ENCODE measurements at places on chromosomes 5 and 9.

GRCh38 chr5:157283434-157283833 is 17.5 kb downstream of the CYFIP2 start:
- DNase-seq, result no peak

- no peak for DNase-seq
These were observed 46.1 kb upstream of the CDKN2AIPNL start for GRCh38 chr5:134457801-134458200.

DNA sequence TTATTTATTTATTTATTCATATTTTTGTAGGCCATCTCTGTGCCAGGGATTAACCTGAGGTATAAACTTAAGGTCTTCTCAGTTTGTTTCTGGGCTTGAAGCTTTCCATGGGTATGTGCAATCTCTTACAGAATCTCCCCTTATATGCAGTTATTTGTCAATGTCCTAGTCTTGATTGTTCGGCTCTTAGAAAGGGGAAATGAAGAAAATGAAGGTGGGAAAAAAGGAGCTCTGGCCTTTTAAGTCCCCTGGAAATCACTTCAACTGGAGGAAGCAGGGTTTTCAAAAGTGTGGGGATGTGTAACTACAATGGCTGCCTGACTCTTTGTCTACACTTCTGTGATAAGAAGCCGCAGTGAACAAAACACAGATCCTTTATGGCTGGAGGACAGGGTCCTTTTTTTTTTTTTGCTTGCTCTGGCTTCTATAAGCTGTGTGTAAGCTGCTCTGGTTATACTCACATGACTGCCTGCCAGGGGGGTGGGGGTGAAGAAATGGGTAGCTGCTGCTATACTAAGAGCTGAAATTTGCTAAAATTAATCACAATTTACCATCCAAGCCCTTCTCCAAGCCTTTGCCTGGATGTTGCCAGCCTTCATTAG is 33.7 kb downstream of the CENPP start:
- DNase-seq, result no peak

DNA sequence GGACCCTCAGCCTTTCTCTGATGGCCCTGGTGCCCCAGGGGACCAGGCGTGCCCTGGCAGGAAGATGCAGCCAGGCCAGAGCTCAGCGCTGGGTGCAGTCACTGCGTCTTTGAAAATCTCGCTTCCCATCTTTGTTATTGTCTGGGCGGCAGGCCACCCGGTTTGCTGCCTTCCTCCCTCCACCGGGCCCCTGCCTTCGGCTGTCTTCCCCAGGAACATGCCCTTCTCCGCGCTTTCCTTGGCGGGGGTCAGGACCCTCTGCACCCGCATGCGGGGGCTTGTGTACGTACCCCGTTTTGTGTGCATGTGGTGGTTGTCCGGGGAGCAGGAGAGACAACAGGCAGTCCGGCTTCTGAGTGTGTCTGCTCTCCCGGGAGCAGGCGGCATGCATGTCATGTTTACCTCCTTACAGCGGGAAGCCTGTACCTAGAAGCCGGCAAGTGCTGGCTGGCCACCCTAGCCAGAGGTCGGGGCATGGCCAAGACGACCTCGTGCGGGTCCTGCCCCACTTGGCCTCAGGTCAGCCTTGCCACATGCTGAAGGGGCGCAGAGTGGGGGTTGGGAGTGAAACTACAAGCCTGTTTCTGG is 49.5 kb downstream of the DAB2IP start:
- no peak for DNase-seq

- no peak for DNase-seq
These were observed 512.2 kb upstream of the ZNF608 start for GRCh38 chr5:125258615-125259014.

- DNase-seq, result no peak
These were observed 119.8 kb downstream of the ENTREP1 start for GRCh38 chr9:69444791-69445190.

GRCh38 chr5:55232985-55233928 is at the start of gene CCNO:
Gene CCNO, minus strand, starts transcription at chr5:55233608. Its CDS starts 85 bp downstream, at chr5:55233523.
- DNase-seq, result peak; percentile 36

DNA sequence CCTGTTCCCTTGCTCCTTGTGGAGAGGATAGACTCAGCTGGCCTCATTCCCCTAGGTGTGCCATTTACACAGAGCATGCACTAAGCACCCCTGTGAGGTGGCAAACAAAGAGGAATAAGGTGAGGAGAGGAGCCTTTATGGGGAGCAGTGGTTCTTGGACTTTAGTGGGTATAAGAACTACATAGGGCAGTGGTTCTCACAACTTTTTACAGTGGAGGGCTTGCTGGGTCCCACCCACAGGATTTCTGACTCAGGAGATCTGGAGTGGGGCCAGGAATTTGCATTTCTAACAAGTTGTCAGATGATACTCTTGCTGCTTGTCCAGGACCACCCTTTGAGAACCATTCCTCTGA is 42.0 kb downstream of the CSF1R start:
- DNase-seq, result no peak

GRCh38 chr5:159422361-159422760 is 92.1 kb upstream of the IL12B start:
- DNase-seq, result no peak

- DNase-seq, result no peak
These were observed 603.6 kb upstream of the CLINT1 start for GRCh38 chr5:158462349-158463114.

DNA sequence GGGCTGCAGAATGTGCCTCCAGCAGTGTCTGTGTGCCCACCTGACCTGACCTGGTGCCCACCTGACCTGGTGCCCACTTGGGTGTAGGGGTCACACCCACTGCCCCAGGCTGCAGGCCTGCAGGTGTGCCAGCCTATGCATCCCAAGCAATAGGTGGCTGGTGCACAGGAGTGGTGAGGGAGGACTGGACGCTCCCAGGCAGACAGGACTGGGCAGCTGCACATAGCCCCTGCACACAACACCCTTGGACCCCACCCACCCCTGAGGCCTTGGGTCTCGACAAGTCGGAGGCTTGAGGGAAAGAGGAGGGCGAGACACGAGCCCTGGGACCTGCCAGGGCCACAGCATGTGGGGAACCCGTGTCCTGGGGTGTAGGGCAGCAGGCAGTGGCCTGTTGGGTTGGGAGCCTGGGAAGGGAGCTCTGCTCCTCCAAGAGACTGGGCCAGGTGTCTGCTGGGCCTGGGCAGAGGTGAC is 10.8 kb upstream of the NRARP start:
- no peak for DNase-seq

DNA sequence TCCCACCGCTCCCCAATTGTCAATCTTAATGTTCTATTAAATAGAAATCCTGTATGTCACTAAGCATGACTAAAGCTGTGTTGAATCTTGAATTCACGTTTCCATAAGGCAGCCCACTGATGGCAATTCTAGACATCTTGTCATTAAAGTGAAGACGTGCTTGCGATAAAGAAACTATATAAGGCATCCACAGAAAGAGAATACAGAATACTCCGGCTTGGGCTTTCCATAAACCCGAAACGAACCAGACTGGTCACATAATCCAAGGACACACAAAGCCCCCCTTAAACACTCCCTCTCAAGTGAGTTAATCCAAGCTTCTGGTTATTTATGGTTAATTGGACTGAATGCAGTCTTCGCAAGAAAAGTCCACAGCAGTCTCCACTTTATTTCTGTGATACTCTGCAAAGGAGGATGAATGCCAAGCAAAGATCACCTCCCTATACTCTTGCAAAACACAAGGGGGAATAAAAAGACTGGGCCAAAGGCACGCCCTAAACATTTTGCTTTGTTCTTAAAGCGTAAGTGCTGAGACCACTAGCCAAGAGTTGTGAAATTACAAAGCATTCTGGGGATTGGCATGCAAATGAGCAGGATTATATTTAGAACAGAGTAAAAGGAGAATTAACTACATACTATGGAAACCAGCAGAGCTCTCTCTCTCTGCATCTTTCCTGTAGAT is 54.7 kb downstream of the DPYSL3 start:
- no peak for DNase-seq

GRCh38 chr5:9339206-9339818 is 206.6 kb downstream of the SEMA5A start:
- no peak for DNase-seq

DNA sequence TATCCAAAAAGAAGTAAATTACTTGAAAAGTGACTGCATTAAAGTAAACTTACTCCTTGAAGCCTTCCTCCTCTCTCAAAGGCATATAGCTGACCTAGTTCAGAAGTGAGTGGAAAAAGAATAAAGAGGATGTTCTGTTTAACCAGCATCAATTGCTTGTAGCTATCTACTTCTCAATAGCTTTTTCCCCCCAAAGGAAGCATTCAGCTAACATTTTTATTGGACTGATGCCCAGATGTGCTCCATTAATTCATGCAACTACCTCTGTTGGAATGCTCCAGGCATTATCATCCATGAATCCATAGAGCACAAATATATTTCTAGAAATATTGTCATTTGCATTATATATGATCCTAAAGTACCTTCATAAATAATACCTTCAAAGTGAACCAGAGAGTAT is 132.8 kb downstream of the RASEF start:
- DNase-seq, result no peak

DNA sequence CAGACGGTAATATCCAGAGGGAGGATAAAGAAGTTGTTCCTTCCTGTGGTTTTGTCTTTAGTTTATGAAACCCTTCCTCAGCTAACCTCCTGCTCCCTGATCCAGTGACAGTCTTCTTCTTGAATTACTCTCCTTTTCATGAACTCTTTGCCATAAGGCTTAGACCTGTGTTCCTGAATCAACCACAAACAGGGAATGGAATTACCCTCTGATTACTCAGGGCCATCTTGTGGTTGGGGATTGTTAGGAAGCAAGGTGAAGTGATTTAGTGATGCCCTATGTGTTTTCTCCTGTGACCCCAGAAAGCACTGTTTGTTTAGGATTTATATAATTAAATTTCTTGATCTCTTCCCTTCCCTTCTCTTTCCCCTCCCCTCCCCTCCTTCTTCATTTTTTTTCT is 409.1 kb downstream of the TAF11L14 start:
- peak; percentile 8 for DNase-seq

DNA sequence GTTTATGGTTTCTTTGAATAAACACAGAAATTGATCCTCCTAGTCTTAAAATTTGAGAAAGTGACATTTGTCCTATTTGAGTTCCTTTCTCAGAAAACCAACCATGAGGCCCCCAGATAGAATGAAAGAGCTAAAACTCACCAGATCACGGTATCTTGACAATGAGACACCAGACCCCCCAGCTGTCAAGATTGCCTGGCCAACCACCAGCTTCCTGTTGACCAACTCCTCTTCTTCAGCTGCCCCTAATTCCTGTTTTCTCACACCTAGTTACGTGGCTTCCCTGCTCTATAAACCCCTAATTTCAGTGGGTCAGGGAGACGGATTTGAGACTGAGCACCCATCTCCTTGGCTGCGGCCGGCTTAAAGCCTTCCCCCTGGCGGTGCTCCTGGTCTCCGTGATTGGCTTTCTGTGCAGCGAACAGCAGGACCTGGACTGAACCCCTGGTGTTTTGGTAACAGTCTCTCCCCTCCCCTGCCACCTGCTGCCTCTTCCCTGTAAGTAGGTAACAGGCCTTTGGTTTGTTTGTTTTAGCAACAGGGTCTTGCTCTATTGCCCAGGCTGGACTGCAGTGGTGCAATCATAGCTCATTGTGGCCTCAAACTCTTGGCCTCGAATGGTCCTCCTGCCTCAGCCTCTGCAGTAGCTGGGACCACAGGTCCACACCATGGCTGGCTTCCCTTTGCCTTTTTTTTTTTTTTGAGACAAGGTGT is 4.8 kb upstream of the ENTPD2 start:
- no peak for DNase-seq

DNA sequence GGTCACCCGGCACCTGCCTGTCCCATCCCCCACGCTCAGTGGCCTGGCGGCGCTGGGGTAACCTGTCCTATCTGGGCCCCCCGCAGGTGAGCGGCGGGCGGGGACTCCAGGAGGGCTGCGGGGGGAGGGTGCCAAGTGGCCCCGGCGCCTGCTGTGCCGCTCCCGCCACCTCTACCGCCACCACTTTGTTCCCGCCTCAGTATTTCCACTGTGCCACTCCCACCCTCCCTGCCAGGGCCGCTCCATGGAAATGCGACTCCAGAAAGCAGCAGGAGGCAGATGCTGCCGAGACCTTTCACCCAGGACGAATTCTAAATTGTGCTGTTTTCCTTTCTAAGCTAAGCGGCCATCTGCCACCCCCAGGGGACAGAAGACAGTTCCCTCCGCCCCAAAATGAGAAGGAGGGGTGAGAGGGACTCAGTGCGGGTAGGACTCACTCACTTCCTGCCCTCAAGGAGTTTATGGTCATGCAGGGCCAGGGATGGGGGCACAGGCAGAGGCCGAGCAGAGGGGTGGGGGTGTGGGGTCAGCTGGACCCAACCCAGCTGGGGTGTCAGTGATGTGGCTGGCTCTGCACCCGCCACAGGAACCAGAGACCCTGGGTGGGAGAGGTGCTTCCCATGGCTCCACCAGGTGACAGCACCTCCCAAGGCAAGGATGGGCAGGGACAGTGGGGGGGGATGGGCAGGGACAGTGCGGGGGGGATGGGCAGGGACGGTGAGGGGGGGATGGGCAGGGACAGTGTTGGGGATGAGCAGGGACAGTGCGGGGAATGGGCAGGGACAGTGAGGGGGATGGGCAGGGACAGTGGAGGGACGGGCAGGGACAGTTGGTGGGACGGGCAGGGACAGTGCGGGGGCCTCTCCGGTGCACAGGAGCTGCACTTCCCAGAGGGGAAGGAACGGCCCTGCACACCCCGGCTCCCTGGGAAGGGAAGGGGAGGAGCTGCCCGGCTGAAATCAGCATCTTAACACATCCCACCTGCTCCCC is 17.8 kb downstream of the NOTCH1 start:
- no peak for DNase-seq

GRCh38 chr5:73418244-73418691 is 30.3 kb downstream of the FOXD1 start:
- DNase-seq, result no peak

GRCh38 chr5:3359642-3360041 is 236.0 kb upstream of the IRX1 start:
- no peak for DNase-seq

GRCh38 chr5:174140452-174141020 is 95.0 kb downstream of the NSG2 start:
- no peak for DNase-seq

- no peak for DNase-seq
These were observed 18.9 kb downstream of the DPYSL3 start for GRCh38 chr5:147490989-147491388.

- DNase-seq, result no peak
These were observed 146.6 kb downstream of the SLC24A2 start for GRCh38 chr9:19642256-19642655.

GRCh38 chr5:91296674-91297143 is 86.4 kb downstream of the ARRDC3 start:
- DNase-seq, result no peak

DNA sequence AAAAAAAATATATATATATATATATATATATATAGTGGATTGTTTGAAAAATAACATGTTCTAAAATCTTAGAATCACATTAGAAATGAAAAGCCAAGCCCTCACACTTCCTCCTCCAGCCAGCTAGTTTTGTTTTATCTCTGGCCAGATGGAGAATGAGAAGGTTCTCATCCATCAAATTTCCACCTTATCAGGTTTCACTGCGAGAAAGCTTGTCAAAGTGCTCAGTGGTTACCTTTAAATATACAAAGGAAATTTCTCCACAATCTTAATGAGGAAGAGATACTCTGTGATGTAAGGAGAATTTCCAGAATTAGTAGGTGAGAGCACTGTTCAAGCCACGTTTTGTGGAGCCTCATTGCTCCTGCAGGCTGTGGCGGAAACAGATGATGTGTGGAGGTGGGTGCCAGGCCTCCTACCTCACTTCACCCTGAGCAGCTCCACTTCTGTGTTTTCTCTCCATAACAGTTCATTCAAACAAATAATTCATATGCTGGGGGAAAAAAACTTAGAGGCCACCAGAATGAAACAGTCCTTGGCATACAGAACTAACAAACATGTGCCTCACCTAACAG is 71.9 kb downstream of the CDK5RAP2 start:
- DNase-seq, result no peak

Measured in HS-27A (cell line).